Cardiac muscle cell (in vitro differentiated cells and primary cell): ENCODE measurements at places on chromosomes 1 and 21. TPM values are rescaled to one million over a fixed set of nuclear protein-coding genes. Genes with fewer than 3 reads are reported as not detected.

- no peaks in the 10 kb centered on the region for H3K4me1 ChIP-seq
- H3K27me3 ChIP-seq, result no peaks in the 10 kb centered on the region
- H3K27ac ChIP-seq, result no peak overlapping the region
- DNase-seq, result no peak
Observed at GRCh38 chr1:34831721-34832246, 27.8 kb downstream of the SMIM12 start.

DNA sequence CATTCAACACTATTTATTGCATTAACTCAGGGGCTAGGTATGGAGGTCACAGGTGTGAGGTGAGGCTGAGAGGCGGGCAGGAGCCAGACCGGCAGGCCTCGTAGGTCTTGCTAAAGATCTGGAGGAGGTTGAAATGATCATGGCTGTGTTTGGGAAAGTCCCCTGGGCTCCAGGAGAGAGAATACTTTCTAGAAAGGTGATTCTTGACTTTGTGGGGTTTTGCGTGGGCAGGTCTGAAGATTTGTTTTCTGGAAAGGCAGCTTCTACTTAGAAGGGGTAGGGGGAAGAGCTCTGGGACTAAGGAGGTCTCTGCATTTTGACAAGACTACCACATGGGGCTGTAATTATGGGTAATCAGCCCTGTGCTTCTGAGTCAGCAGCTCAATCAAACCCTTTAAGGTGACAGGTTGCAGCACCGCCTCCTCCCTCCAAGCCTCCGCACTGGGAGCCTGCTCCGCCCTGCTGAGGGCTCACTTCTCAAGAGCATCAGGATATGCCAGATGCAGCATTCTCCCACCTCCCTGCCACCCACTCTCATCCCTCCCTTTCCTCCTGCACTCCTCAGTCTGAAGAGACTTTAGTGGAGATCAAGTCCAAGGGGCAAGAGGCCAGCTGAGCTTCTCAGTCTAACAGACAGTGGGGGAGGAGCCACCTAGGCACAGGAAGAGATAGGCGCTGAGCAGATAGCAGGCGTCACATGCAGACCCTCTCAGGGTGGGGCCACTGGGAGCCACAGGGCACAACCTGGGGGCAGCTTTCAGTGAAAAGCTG lies 30.5 kb downstream of the SLC30A1 start:
- peaks cover 19% of the 10 kb centered on the region for H3K4me1 ChIP-seq
- DNase-seq, result peak; percentile 30
- H3K27ac ChIP-seq, result peak overlapping the region; percentile 34
- H3K27me3 ChIP-seq, result no peaks in the 10 kb centered on the region
- no peak overlapping the region for H3K4me3 ChIP-seq

- H3K27ac ChIP-seq, result no peak overlapping the region
- H3K27me3 ChIP-seq, result no peaks in the 10 kb centered on the region
- no peak for DNase-seq
Observed at GRCh38 chr1:95615421-95615820, 381.4 kb downstream of the RWDD3 start.

DNA sequence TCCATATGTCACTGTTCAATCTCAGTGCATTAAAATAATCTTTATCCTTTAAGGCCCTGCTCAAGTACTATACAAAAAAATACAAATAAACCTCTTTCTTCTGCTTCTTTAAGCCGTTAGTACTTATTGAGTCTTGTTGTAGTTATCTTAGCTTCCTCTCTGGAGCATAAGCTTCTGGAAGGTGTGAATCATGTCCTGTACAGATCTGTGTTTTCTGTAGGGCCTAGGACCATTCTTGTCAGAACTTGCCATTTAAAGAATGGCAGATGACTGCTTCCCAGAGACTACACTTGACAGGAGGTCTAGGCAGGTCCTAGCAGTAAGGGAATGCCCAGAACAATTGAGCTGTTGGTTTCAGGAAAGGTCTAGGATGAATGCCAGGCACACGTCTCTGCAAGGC lies 12.9 kb downstream of the NEK7 start:
- no peaks in the 10 kb centered on the region for H3K27me3 ChIP-seq
- no peaks in the 10 kb centered on the region for H3K36me3 ChIP-seq
- H3K4me3 ChIP-seq, result no peak overlapping the region
- DNase-seq, result no peak

DNA sequence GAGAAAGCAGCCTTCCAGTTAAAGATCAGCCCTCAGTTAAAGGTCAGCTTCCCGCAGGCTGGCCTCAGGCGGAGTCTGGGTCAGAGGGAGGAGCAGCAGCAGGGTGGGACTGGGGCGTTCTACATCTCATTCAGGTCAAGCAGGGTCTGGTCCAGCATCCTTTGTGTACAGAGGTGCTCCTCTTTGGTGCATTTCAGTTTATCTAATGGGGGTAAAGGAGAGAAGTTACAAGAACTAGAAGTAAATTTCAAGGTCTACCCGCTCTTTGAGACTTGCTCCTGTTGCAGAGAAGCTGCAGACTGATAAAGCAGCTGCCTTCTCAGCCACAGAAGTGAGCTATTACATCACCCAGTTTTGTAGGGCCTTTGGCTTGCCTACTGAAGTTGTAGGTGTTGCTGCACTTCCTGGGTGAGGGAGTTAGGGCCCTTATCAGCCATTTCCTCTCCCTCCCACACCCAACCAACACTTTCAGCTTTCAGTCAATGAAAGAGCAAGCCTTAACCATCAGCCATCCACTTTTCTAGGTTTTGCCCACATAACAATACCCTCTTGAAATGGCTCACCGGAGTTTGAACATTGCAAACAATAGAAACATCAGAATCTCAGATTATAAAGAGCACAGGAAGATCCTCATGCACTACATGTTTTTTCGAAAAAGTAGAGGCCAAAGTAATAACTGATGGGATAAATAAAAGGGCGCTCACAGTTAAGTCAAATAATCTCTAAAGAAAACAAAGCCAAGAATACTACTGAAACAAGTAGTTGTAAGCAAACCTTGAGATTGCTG lies 2.8 kb upstream of the NUP210L start:
- H3K27ac ChIP-seq, result peak overlapping the region; percentile 64
- no peaks in the 10 kb centered on the region for H3K4me1 ChIP-seq
- no peak overlapping the region for H3K4me3 ChIP-seq
- H3K27me3 ChIP-seq, result no peaks in the 10 kb centered on the region

Gene ATAD3C
- 0.21 and 0.28 TPM in 2 replicates for total RNA-seq

Gene LSM10
- 15.9 and 20.6 TPM in 2 replicates for total RNA-seq

DNA sequence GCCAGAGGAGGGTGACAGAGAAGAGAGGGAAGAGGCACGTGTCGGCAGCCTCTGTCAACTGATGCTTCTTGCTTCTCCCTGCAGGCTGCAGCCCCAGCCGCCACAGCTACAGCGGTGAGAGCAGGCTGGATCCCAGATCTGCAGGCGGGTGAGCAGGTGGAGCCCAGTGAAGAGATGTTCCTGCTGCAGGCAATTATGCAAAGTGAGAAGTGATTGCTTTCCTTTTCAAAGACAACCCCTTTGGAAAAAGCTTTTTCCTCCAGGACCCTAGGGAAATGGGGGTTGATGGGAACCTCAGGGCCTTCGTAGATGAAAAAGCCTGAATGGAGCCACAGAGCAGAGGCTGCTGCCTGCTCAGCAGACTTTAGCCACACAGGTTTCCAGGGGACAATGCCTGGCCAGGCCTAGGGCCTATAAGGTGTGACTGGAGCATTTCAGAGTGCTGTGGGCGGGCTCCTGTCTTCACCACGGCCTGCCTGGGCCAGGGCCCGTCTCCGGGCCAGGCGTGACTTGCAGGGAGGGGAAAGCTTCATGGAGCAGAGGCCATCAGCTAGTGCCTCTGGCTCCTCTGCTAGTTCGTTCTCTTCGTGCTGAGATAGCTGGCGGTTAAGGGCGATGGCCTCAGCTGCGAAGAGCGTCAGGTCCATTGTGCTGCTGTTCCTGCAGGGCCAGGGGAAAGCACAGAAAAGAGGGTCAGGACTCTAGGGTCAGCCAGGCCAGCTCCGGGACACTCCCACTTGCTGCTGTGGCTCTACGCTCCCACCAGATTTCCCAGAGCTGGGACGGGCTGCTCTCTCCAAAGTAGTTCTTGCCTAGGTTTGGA lies 6.9 kb upstream of the KNCN start:
- H3K4me3 ChIP-seq, result no peak overlapping the region
- H3K27ac ChIP-seq, result no peak overlapping the region
- no peaks in the 10 kb centered on the region for H3K4me1 ChIP-seq

GRCh38 chr1:12501661-12502060 lies 116.3 kb downstream of the DHRS3 start:
- H3K36me3 ChIP-seq, result no peaks in the 10 kb centered on the region
- peaks cover 9% of the 10 kb centered on the region for H3K4me1 ChIP-seq
- no peak overlapping the region for H3K4me3 ChIP-seq
- DNase-seq, result no peak
- no peak overlapping the region for H3K27ac ChIP-seq
- H3K27me3 ChIP-seq, result no peaks in the 10 kb centered on the region

Gene LCE1E
- total RNA-seq, result not detected in 2 replicates

Gene NCF2
- total RNA-seq, result 0.06 and 0.60 TPM in 2 replicates

DNA sequence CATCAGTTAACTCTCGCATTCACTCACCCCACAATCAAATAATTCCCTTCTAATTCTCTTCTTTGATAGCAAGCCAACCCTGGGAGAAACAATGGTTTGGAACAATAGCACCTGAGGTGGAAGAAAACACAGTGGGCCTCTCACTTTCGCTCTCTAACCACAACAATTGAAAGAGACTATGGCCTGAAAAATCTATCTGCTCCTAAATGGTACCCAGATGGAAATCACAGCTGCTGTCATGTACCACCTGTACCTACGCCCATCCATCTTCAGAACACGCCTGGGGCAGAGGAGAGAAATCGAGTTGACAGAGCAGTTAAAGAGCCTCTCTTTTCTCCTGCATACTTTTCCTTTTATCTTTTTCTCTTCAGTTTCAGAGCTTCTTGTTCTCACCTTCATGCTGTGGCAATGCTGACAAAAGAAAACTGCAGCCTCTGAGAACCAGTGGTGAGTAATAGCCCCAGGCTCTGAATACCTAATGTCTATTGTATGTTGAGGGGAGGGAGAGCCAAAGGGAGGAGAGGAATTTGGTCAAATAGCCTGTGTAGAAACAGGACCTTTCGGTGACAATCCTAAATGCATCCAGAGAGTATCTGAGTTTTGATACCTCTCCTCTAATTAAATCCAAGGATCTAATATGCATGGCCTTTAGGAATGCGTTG lies 57.7 kb downstream of the ZC3H11B start:
- peaks cover 5% of the 10 kb centered on the region for H3K4me1 ChIP-seq
- H3K27me3 ChIP-seq, result no peaks in the 10 kb centered on the region

GRCh38 chr21:34970167-34970500 lies 79.0 kb downstream of the RUNX1 start:
- no peak overlapping the region for H3K4me3 ChIP-seq
- peaks cover 34% of the 10 kb centered on the region for H3K27me3 ChIP-seq
- no peaks in the 10 kb centered on the region for H3K36me3 ChIP-seq

Gene GUCA2A
- total RNA-seq, result not detected in 2 replicates

Gene RHD
- 0.74 TPM in 1 of 2 replicates, not detected in the other for total RNA-seq

Gene NPHS2
- total RNA-seq, result not detected in 2 replicates

- no peaks in the 10 kb centered on the region for H3K4me1 ChIP-seq
- H3K4me3 ChIP-seq, result no peak overlapping the region
Observed at GRCh38 chr1:46686255-46686654, 14.6 kb downstream of the TEX38 start.

DNA sequence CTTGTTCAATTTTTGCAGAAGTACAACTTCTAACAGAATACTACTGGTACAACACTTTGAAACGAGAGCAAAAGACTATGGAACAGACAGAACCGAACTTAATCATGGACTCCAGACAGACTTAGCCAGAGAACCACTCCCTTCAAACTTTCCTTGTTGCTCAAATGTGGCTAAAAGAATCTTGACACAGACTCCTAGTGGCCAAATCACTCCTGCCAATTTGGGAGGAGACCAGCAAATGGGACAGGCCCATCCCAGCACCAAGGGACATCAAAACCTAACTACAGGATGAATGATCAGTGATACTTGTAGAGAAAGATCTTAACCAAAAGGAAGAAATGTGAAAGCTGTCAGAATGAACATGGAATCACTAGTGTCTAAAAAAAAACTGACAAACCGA lies 154.0 kb downstream of the MATN1 start:
- H3K27me3 ChIP-seq, result no peaks in the 10 kb centered on the region
- no peak overlapping the region for H3K27ac ChIP-seq
- no peak overlapping the region for H3K4me3 ChIP-seq
- DNase-seq, result no peak
- no peaks in the 10 kb centered on the region for H3K36me3 ChIP-seq

DNA sequence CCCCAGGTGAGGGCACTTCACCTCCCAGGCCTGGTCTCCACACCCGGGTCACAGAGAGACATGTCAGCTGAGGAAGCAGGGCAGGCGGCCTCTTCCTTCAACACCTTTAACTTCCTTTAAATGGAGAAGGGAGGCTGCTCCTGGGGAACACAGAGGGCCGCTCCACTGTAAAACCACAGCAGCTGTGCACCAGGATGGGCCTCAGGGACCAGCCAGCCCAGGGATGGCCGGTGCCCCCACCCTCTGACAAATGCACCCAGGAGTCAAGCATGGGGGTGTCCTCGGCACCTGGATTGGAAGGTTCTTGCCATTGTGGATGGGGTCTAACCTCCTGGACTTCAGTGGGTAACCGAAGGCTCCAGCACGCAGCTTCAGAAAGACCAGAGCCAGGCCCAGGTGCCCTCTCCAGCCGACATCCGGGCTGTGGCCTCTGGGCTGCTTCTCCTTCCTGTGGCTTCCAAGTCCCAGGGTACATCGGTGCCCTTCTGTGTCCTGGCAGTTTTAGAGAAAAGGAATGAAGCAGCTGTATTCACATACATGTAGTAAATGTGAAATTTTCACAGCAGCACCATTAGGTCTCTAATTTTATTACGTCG lies 121.7 kb upstream of the COL6A1 start:
- no peaks in the 10 kb centered on the region for H3K36me3 ChIP-seq
- no peaks in the 10 kb centered on the region for H3K27me3 ChIP-seq
- no peak overlapping the region for H3K27ac ChIP-seq
- no peak overlapping the region for H3K4me3 ChIP-seq
- no peaks in the 10 kb centered on the region for H3K4me1 ChIP-seq

Gene NBPF20
- total RNA-seq, result 1.3 and 2.4 TPM in 2 replicates

- no peaks in the 10 kb centered on the region for H3K36me3 ChIP-seq
- DNase-seq, result peak; percentile 47
- H3K4me3 ChIP-seq, result no peak overlapping the region
- no peak overlapping the region for H3K27ac ChIP-seq
- H3K4me1 ChIP-seq, result no peaks in the 10 kb centered on the region
Observed at GRCh38 chr21:31577271-31577670, 82.2 kb upstream of the SOD1 start.

- no peak overlapping the region for H3K27ac ChIP-seq
- H3K36me3 ChIP-seq, result no peaks in the 10 kb centered on the region
- peaks cover 36% of the 10 kb centered on the region for H3K4me1 ChIP-seq
- H3K27me3 ChIP-seq, result no peaks in the 10 kb centered on the region
Observed at GRCh38 chr1:205440476-205441317, 15.1 kb downstream of the BLACAT1 start.

Gene SMG7
- total RNA-seq, result 31.1 and 38.8 TPM in 2 replicates

- peak; percentile 45 for DNase-seq
- no peaks in the 10 kb centered on the region for H3K36me3 ChIP-seq
- H3K4me1 ChIP-seq, result peaks cover 10% of the 10 kb centered on the region
- H3K27ac ChIP-seq, result no peak overlapping the region
- H3K4me3 ChIP-seq, result no peak overlapping the region
Observed at GRCh38 chr1:201450721-201451291, 18.2 kb downstream of the PHLDA3 start.

GRCh38 chr1:194473766-194474165 lies 1287.4 kb upstream of the B3GALT2 start:
- H3K27ac ChIP-seq, result no peak overlapping the region
- no peak overlapping the region for H3K4me3 ChIP-seq
- no peak for DNase-seq
- peaks cover 4% of the 10 kb centered on the region for H3K4me1 ChIP-seq
- no peaks in the 10 kb centered on the region for H3K27me3 ChIP-seq

- H3K27ac ChIP-seq, result no peak overlapping the region
- H3K27me3 ChIP-seq, result no peaks in the 10 kb centered on the region
- H3K36me3 ChIP-seq, result no peaks in the 10 kb centered on the region
- no peak overlapping the region for H3K4me3 ChIP-seq
- H3K4me1 ChIP-seq, result no peaks in the 10 kb centered on the region
- DNase-seq, result peak; percentile 60
Observed at GRCh38 chr1:9278116-9278515, 14.6 kb upstream of the SPSB1 start.
